ENCODE measurements at places on chromosomes 7 and 10.

- no peak for DNase-seq
Observed at GRCh38 chr7:25663877-25664276, 435.6 kb upstream of the NPVF start.

DNA sequence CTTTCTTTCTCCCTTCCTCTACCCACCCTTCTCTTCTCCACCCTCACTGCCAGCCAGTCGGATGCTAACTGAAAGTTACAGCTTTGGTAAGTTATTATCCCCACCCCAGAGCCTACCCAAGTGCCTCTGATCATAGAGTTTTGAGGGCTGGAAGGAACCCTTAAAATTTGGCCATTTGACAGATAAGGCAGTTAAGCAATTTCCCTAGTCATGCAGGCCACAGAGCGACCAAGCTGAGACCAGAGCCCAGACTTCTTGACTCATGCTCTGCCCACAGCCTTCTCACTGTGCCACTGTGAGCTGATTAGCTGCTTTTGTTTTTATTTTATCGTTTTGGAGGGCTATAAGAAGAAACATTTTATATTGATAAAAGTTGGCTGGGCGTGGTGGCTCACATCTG, 17.2 kb downstream of the SAP25 start:
- no peak for DNase-seq

GRCh38 chr7:44761207-44762161, 12.8 kb downstream of the ZMIZ2 start:
- DNase-seq, result no peak

GRCh38 chr10:118729200-118729599, 25.6 kb downstream of the CACUL1 start:
- DNase-seq, result no peak

Data from activated CD4-positive, alpha-beta T cell treated with anti-CD3 and anti-CD28 coated beads for 4 hours (primary cell).